ENCODE measurements at places on chromosomes 4 and X.

GRCh38 chr4:136302566-136302965 is 1229.7 kb downstream of the PCDH18 start:
- DNase-seq = no peak

DNA sequence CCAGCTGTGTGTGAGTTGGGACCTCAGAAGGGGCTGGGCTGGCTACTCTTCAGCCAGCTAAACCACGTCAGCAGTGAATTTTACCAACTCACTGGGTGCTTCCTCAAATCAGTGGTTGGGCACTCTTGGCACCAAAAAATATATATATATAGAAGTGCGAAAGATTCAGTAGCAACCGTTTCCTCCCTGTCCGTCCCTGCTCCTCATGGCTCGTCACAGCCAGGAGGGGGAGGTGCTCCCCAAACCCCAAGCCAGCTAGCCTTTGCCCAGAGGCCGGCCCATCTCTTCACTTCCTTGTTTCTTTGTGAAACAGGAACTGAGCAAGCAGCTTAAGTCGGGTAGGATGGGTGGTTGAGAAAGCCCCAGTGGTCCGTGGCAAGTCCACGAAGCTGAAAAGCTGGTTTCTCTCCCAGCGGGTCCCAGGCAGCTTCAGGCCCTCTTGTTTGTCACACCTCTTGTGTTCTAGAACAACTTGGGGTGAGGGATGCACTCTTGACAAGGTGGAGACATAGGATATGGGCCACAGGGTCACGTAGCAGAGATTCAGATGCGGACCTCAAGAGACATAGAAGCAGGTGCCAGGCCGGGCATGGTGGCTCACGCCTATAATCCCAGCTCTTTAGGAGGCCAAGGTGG is 6.8 kb upstream of the SASH3 start:
- no peak for DNase-seq

DNA sequence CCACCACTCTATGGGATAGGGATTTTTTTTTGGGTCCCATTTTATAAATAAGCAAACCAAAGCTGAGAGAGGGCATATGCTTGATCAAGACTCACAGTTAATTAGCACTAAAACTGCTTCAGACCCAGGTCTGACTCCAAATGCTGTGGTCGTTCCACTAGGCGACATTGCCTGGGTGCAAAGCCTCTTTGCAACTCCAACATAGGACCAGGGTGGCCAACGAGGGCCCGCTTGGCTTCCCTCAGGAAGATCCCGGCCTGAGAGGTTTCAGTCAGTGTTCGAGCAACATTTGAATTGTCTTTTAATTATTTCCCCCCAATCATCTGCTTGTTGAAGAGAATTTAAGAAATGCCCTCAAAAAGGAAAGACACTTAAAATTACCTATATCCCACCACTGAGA is 11.2 kb downstream of the PJA1 start:
- DNase-seq = no peak

DNA sequence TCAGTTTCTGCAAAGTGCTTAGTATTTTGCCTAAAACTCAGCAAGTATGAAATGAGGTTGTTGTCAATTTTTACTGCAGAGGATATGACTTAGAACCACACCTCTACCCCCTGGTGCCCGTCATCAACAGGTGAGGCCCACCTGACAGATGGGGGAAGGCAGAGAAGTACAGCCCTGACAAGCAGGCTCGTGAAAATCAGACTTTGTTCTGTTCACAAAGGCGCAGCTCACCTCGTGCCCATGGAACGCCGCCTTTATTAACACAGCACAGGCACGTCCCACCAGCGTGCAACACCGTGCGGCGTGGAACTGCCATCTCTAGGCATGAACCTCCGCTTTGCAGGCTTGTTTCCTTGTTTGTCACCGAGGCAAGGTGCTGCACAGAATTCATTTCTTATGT is 13.3 kb downstream of the CYP4V2 start:
- no peak for DNase-seq

DNA sequence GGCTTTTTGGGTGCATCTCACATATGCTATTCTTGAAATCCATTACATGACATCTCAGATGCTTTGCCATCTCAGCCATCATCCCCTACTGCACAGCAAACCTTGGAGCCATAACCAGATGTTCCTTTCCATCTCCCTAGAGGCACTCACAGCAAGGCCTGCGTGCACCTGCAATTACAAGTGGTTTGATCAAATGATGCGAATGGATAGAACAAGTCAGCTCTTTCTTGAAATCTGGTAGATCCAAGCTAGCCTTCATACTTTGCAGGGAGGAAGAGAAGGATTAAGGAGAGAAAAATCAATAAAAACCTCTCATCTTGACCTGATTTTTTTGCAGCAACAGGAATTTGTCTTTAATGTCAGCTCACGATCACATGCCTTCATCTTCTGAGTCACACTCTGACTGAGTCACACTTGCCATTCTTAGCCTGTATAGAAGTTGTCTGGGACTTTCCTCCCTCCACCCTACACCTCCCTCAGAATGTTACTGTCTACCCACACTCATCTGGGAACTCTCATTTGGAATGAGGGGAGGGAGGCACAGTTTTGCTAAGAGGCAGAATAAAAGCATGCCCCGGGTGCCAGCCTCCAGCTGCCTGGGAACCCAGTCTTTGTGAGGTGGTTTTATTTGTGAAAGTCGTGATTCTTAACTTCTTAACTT is 11.9 kb upstream of the TRIML1 start:
- DNase-seq = no peak

- DNase-seq = no peak
These were observed 834.7 kb downstream of the RAPGEF2 start for GRCh38 chr4:159937595-159937994.

DNA sequence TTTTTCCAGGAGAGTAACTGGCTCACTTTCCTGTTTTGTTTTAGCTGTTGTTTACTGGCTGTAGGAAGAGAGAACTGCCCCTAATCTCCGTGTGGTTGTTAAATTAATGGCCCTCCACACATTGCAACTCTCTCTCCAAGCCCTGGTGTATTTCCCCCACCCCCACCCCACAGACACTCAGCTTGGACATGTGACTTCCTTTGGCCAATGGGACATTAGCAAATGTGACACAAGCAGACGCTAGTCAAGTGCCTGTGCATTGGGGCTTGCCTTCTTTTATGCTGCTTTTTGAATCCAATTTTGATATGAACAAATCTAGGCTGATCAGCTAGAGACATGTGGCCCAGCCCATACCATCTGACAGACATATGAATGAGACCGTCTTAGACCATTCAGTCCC is 59.6 kb upstream of the TAB3 start:
- DNase-seq = no peak

DNA sequence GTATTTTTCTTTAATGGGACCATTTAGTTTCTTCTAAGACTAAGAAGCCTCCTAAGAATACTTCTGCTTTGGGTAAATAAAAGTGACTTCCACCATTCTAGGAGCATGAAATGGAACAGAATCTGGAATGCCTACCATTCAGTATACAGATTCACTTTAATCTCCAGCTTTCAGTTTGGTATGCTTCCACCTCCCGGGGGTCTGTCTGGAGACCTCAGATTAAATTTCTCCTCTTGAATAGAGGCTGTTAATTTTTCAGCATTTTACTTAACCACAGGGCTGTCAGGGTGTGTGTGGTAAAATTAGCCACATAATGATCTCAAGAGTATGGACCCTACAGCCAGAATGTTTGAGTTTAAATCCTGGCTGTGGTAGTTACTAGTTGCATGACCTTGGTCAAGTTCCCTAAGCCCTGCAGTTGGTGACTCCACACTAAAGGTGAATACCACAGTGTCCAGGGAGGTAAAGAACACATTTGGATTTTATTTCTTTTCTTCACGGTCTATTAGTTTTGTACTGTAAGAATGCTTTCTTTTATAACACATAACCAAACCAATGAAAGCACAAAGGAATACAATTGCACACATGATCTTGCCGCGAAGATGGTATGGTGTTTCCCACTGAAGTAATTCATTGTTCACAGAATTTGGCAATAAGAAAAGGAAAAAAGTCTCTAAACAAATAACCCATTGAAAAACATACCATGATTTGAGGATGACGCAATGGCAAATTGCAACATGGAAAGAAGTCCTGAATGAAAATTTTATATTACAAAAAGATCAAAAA is 37.3 kb upstream of the TRIM2 start:
- no peak for DNase-seq

GRCh38 chr4:32133141-32133540 is 1413.0 kb downstream of the PCDH7 start:
- DNase-seq = no peak

DNA sequence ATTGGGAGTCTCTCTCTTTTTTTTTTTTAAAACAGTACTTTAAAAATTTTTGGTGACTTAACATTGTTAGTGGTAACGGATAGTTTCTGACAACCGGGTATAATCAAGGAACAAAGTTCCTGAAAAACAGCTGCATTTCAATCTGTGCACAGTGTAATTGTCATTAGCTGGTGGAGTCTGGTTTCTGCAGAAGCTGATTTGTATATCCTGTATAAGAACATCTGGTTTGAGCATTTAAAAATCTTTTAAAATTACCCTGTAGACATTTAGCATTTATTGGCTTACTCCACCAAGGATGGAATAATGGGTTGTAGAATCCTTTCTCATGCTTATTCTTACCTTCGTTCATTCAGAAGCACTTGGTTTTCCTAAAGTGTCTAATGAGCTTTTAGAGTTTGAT is 11.2 kb downstream of the JADE1 start:
- DNase-seq = no peak

- DNase-seq = no peak
These were observed 92.1 kb upstream of the ANKRD50 start for GRCh38 chr4:124804584-124804983.

GRCh38 chr4:34723605-34724004 is 1520.7 kb downstream of the ARAP2 start:
- DNase-seq = no peak

GRCh38 chrX:31845003-31845402 is 773.2 kb upstream of the FTHL17 start:
- DNase-seq = no peak

- DNase-seq = no peak
These were observed 17.1 kb upstream of the SMIM20 start for GRCh38 chr4:25896776-25897539.

- DNase-seq = no peak
These were observed 467.6 kb upstream of the CNKSR2 start for GRCh38 chrX:20906571-20906970.

- no peak for DNase-seq
These were observed 84.0 kb downstream of the RTL9 start for GRCh38 chrX:110442635-110443034.

- no peak for DNase-seq
These were observed 180.7 kb downstream of the PDGFC start for GRCh38 chr4:156790866-156791265.

DNA sequence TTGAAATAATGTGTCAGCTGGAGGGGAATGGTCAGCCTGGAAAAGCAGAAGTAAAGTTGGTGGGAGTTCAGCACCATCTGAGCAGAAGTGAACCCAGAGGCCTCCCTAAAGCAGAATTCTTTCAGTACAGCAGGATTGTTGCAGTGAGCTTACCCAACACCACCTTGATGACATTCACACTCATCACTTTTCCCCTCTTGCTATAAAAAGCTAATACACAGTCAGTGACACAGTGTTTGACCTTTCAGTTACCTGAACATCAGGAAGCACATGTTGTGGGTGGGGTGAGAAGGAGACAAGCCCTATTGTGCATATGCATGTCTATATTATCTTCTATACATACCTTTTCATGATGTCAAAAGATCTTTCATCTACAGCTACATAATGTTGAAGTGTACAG is 624.7 kb upstream of the ZFP42 start:
- no peak for DNase-seq

GRCh38 chrX:63258144-63258543 is 93.0 kb downstream of the SPIN4 start:
- no peak for DNase-seq

DNA sequence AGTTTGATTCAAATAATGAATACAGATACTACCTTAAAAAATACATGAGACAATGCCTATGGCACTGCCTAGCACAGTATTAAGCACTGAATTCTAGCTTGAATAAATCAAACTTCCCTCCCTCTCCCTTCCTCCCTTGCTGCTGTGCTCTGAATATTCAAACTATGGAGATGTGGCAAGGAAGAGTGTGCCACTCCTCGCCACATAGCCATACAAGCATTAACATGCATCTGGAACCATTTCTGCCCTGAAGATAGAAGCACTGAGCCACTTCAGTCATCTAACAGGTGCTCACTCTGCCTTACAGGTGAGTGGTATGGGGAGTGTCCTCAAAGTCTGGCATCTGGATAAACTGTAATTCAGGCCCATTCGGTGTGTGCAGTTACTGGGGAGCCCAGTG is 276.9 kb downstream of the ARHGAP24 start:
- DNase-seq = no peak

DNA sequence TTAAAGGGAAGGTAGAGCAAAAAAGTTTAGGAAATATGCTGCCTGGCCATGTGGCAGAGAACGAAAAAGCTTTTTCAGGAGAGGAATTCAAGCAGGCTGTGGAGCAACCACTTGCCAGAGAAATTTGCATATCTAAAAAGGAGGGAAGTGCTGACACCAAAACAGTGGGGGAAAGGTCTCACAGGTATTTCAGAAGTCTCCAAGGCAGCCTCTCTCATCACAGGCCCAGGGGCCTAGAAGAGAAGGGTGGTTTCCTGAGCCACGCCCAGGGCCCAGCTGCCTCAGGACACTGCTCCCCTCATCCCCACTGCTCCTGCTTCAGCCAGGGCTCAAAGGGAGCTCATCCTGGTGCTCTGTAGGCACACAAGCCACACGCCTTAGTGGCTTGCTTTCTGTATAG is 29.9 kb upstream of the STS start:
- no peak for DNase-seq

DNA sequence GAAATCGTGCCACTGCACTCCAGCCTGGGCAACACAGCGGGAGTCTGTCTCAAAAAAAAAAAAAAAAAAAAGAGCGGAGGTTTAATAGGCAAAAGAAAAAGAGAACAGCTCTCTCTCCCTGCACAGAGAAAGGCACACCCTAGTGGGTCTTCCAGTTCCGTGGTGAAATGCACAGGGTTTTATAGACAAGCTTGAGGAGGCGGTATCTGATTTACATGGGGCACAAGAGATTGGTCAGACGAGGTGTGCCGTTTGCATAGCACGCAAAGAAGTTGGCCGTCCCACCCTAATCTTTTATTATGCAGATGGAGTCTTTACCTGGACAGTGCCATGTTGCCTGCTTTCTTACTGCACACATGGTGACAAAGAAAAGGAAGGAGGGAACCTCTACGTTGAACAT is 33.5 kb upstream of the REST start:
- no peak for DNase-seq

GRCh38 chr4:68655764-68656444 is 14.5 kb downstream of the UGT2B15 start:
- DNase-seq = no peak

- DNase-seq = no peak
These were observed 146.8 kb downstream of the DCTD start for GRCh38 chr4:182770259-182770995.

- no peak for DNase-seq
These were observed 292.5 kb downstream of the CHIC1 start for GRCh38 chrX:73855546-73855945.

DNA sequence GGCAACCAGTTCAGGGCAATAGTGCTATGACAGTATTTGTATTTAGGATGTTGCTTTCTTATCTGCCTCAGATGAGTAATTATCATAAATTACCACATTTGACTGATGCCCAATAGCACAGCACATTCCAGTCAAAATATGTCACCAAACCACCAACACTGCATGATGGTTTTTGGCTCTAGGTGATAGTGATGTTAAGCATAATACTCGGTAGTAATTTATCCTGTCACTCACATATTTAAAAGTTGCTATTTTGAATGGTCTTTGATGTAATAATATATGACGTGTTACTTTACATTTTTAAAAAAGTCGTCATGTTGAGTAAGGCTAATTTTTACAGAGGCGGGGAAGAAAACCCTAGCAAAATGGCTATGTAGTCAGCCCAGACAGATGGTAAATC is 42.5 kb downstream of the UNC5C start:
- peak; percentile 25 for DNase-seq

Measured in keratinocyte (primary cell).